ENCODE measurements at places on chromosomes 16 and 17.

DNA sequence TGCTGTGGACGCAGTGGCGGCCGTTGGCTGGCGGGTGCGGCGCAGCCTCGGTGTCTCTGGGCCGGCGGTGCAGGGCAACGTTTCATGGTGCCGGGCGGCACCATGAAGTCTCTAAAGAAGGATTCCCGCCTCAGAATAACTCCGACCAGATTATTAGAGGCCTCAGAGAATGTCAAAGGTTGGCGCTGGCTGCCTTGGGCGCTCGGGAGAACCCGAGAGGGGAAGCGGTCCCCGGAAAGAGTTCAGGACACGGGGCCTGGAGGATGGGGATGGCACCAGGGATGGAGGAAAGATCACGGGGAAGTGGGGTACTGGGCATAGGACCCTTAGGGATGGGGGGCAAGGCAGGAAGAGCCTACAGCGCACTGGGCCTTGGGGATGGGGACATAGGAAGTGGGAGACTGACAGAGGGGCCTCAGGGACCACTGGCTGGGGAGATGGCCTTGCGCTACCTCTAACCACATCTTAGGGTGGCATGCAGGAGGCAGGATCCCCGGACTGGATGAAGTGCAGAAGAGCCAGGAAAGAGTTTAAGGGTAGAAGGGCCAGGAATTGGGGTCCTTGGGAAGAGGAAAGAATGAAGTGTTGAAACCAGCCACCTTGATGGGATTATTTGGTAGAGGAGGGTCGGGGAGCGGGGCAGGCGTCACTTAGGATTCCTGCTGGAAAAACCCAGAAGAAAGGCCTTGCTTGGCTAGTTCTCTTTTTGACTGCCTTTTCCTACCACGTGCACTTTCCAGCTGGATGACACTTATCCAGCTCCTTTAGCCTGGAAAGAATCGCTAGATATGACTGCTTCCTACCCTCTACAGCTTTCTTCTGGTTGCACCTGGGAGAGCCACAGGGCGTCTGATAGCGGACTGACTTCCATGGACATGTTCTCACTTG, 578 bp downstream of the MYCBPAP start:
- no peak for DNase-seq

DNA sequence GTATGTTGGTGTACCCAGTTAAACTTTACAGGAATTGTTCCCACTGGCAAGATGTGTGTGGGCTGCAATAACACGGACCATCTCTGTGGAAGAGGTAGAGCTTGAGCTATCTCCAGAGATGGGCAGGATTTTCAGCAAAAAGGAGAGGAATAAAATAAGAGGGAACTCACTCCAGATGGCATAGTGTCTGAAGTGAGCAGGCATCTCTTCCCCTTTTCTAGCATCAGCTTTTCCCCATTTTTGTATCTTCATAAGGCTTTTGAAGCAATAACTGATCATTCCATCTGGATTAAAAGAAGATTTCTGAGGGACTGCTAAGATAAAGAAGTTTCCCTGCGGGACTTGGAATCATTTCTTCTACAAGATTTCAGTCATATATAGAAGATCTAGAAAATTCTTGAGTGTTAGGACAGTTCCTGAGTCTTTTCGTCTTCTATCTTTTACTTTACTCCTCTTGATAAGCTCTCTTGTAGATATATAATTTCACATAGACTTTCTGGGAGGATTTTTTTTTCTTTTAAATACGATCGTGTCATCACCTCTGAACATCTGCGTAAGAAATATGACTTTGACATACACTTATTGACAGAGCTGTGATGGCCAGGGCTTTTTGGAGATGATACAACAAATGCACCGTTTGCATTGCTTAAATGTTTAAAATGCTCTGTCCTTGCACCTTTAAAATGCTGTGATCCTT, 2.1 kb downstream of the CPD start:
- DNase-seq, result no peak

- DNase-seq, result no peak
These were observed 60.9 kb downstream of the MPRIP start for GRCh38 chr17:17103160-17103559.

GRCh38 chr17:77556383-77557061, 402.0 kb upstream of the TNRC6C start:
- no peak for DNase-seq

DNA sequence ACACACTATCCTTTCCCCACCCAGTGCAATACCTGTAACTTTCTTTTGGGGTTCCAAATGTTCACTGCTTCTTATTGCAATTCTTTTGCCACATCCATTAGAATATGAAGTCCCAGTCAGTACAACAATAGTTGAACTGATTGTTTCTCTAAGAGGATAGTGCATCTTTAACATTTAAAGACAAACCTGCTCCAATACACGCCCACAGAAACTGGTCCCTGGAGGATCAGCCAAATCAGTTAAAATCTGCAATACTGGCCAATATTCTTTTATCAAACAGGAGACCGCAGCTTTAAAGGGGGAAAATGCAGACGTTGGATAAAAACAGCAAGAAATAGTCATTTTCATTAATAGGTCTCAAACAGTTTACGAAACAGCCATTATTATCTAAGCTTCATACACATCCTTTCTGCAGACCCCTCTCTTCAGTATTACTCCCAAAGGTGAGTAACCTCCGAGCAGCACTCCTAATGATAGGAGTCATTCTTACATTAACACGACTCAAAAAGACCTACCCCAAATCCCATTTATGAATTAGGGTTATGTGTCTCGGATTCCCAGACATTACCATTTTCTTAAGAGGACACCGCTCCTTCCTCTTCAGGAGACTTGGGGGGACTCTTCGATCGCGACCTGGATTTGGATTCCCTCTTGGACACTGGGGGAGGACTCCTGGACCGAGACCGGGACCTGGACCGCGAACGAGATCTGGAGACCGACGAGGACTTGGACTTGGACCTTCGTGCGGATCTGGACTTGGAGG, 1.4 kb downstream of the SRSF2 start:
- DNase-seq, result no peak

- no peak for DNase-seq
These were observed 89.1 kb downstream of the CDK5R1 start for GRCh38 chr17:32575852-32576251.

DNA sequence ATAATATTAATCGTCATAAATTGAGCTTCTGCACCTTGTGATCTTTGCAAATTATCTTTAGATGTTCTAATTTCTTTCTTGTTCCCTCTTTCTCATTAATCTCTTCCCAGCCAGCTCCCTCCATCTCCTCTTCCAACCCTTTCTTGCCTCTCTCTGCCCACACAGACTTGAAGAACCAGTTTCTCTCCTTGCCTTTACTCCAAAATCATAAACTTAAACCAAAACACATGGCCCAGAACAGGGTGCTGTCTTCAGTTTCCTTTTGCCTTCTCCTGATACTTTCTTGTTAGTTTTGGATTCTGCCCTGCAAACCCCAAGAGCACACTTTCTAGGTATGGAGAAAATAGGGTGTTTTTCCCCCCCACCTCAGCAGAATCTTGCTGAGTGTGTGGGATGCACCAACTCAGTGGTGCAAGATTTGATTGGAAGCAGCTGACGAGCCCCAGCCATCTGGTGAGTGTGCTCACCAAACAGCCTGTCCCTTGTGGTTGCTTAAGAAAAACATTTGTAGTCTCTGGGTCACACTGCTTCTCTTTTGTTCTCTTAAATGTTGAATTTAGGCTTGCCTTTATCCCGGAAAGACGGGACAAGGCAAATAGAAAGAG, 175.8 kb upstream of the MAF start:
- DNase-seq, result no peak

GRCh38 chr16:10616419-10616755, 36.0 kb upstream of the EMP2 start:
- no peak for DNase-seq

- DNase-seq, result no peak
These were observed 156.3 kb downstream of the MSI2 start for GRCh38 chr17:57412520-57413096.

DNA sequence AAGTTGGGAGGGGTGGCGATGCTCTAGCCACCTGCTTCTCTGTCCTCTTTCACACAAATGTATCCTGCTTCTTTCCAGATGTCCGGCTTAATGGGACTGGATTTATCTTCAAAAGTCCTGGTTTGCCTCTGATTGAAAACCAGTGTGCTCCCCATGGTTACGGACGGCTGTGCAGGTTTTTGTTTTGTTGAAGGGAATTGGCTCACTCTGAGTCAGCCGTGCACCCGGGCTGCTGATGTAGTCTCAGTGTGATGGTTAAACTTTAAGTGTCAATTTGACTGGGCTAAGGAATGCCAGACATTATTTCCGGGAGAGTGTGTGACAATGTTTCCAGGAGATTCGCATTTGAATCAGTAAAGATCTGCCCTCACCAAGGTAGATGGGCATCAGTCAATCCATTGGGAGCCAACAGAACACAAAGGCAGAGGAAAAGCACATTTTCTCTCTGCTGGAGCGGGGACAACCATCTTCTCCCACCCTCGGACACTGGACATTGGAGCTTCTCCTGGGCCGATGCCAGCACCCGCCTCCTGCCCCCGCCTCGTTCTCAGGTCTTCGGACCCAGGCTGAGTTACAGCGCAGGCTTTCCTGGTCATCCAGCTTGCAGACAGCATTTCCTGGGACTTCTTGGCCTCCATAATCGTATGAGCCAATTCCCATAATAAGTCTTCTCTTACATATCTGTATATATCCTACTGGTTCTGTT, 126.9 kb upstream of the TNRC6C start:
- DNase-seq, result no peak

DNA sequence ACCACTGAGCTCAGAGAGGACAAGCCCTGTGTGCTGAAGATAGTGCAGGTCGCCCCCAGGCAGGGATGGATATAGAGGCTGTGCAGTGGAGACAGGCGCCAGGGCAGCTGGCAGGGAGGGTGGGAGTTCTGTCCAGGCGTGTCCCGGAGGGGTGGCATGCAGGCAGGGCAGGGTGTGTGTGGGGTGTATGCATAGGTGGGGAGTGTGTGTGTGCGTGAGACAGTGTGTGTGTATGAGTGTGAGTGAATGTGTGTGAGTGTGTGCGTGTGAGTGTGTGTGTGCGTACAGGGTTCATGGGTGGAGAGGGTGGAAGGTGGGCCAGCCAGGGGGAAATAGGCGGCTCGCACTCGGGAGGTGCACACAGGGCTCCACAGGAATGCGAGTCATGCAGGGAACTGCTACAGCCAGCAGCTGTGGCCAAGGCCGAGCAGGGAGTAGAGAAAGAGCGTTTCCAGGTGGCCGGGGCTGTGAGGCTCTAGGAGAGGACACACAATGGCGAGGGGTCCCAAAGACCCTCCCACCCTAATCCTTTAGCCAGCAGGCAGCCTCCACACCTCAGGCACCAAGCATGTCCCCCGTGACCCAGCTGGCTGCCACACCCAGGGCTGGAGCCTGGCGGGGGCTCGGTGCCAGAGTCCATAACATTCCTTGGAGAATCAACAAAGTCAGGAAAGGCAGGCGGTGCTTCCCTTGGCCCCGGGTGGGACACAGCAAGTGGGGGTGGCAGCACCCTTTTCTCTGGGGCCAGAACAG, 4.6 kb downstream of the PLCD3 start:
- no peak for DNase-seq

DNA sequence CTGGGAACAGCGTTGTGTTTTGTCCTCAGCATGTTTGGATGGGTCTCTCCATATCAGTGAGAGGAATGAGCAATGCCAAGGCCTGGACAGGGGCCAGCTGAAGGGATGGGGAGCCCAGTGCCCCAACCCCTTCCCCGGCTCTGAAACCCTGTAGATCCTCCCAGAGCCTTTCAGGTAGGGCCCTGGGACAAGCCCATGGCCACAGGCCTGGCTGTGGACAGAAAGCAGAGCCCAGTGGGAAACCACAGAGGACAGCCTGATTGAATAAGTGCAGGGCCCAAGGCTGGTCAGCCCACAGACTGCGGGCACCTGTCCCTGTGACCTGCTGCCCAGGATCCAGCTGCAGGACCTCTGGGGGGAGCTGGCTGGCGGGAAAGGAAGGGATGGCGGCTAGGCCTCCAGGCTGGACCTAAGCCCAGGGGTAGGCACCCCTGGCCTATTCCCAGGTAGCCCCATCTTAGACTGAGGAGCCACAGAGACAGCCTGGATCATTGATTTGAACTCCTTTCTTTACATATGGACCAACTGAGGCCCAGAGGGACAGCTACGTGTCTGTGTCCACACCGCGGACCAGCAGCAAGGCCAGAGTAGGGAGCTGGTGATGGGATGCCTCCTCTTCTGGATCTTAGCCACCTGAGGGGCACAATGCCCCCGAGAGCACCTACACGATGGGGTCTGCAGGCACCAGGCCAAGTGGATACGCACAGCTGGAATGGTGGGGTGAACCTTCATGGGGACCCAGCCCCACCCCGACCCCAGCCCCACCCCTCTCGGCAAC, 1.3 kb downstream of the CCDC102A start:
- DNase-seq, result no peak

GRCh38 chr16:85428899-85429775, 184.0 kb upstream of the GSE1 start:
- DNase-seq, result no peak

DNA sequence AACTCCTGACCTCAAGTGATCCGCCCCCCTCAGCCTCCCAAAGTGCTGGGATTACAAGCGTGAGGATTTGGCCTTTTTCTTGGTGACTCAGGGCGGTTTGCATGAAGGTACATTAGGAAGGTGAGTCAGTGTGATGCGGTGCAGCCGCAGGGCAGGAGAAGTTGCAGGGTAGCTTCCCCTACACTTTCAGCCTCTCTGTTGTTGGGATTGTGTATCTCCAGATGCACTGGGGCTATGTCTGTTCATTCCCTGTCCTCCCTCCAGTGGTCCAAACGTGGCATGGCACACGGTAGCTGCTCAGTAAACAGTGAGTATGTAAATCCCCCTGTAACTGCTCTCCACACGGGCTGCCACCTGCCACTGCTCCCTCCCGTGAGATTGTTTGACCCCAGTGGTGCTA, 109.1 kb upstream of the CDC42EP4 start:
- DNase-seq, result no peak

DNA sequence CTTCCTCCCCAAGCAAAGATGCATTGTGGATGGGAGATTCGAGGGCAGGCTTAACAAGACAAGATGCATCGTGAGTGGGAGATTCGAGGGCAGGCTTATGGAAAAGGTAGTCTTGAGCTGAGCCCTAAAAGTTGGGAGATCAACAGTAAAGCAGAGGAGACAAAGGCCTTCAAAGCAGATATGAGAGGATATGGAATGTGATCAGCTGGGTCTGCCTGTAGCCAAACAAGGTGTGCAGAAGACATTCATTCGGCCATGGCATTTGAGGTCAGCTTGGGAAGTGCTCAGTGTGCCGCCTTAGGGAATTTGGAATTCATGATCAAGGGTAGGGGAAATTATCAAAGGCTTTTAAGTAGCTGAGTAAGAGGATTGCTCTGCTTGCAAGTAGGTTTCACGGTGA, 39.5 kb downstream of the DNAH9 start:
- DNase-seq, result no peak

- no peak for DNase-seq
These were observed 63.0 kb downstream of the NLK start for GRCh38 chr17:28105501-28105900.

All from stimulated activated CD8-positive, alpha-beta memory T cell treated with anti-CD3 and anti-CD28 coated beads, Interleukin-4, amount 100 ng/mL, for 1 hour (primary cell).